ENCODE measurements at places on chromosomes 3 and 15.
A peak's percentile ranks its signal among the peaks of the same experiment; 100 is the strongest.

- DNase-seq = no peak
Observed at GRCh38 chr15:75069301-75069925, 46.0 kb downstream of the PPCDC start.

DNA sequence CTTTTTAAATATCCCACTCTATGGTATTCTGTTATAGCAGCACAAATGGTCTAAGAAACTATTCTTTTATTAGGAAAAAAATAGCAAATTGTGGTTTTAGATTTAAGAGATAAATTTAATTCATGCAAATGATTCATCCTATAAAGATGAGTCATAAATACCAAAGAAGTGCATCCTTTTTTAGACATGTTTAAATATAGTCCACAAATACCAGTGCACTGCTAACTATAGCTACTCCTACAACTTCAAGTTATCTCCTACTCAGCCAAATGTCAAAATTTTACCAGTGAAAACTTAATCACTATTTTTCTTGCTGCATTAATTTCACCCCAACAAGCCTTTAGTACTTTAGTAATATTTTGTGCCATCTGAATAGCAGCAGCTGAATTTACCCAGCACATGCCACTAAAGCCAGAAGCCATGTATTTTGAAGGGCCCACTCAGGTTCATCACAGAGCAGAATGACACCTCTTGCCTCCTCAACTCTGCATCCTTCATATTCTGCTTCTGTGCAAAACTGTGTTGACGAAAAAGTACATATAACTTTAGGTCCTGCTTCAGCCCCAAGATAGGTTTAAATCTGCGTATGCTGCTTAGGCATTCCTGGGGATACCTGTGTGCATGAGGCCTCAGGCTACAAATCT, 24.9 kb downstream of the CX3CR1 start:
- DNase-seq = peak; percentile 76

- no peak for DNase-seq
Observed at GRCh38 chr3:187025254-187025655, 94.9 kb downstream of the ST6GAL1 start.

DNA sequence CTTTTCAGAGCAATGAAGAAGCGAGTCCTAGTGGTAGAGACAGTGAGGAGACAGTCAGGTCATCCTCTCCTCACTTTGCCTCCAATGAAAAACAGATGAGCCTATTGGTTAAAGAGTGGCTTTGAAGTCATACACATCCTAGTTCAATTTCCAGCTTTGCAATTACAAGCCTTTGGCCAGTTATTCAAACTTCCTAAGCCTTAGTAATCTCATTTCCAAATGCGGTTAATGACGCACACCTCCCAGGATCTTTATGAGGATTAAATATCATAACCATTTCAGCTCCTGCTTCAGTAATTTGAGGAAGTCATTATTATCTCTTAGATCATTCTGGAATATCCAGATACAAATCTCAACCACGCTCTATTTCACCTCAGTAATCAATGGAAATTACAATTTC, 10.0 kb upstream of the ST6GAL1 start:
- DNase-seq = peak; percentile 20

DNA sequence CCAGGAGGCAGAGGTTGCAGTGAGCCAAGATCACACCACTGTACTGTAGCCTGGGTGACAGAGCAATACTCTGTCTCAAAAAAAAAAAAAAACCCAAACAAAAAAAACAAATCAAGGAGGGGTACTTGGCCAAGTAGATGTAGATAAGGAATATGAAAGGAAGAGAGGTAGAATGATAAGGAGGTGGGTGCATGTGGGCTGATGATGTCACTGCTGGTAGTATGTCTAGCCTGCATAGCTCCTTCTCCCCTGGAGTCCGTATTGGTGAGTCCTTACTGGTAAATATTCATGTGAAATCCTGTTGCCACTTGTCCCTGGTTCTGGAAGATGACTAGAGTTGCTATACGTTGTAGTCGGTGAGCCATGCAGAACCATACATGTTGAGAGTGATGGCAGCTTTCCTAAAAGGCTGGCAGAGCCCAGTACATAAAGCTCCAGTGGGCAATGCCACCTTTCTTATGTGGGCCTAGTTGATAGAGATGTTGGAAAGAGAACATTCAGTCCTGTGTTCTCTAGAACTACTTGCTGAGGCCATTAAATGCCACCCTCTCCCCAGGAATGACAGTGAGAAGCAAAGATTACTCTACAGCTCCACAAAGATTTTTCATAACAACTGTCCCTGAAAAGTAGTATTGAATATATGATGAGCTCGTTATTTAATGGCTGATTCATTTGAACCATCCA, 11.0 kb downstream of the KAT2B start:
- DNase-seq = no peak

DNA sequence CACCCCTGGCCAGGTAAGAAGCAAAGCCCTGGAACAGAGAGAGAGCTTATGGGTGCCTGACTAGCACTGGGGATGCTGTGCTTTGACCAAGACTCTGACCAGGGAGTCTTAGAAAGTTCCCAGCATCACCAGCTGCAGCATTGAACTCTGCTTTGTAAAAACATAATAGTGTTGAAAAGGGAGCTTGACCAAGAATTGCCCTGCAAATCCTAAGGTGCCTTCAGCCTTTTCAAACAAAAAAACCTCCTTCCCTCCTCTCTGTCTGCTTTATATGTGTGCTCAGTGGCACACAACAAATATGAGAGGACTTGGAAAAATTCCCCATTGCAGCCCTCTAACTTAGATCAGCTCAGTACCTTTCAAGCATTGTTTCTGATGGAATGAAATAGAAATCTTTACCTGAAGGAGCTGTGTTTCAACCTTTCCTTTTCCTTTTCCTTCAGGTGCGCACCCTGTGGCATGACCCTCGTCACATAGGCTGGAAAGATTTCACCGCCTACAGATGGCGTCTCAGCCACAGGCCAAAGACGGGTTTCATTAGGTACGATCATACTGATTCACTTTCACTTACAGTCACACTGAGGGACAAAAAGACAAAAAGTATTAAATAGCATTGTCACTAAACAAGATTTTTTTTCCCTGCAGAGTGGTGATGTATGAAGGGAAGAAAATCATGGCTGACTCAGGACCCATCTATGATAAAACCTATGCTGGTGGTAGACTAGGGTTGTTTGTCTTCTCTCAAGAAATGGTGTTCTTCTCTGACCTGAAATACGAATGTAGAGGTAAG, 13.0 kb downstream of the THBS1 start:
- DNase-seq = no peak

DNA sequence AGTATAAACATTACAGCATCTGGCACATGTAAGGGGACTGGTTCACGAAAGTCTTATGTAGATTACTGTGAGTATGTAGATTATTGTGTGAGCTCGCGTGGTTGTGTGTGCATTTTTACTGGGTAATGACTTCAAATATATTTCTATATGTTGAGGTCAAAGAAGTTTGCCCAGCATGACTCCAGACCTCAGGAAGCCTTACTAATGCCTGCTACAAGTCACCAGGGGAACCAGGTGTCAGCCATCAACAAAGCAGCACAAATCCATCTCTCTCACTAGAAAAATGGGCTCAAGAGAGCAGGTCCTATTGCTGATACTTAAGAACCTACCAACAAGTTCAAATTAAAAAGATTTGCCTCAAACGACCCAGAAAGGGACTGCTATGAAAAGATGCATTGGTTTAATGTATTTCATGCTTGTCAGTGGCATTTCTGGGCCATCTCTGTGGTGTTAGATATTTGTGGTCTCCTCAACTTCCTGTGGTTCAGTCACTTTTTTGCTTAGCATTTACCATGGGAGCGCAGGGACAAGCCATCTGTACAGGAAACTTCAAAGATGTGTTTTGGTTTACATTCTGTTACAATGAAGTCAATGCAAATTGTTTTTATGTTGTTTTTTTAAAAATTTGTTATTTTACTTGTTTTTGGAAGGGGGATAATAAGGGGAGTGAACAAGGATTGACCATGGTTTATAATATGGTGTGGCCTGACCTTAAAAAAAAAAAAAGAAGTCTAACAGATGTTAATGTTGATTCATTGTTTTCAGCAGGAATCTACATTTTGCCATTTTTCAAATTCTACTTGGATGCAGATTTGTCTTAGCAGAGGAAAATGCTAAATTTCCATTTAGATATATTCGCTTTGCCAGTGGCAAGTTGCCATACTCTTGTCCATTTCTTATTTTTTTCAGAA, 172.1 kb upstream of the ADAMTS9 start:
- DNase-seq = no peak

DNA sequence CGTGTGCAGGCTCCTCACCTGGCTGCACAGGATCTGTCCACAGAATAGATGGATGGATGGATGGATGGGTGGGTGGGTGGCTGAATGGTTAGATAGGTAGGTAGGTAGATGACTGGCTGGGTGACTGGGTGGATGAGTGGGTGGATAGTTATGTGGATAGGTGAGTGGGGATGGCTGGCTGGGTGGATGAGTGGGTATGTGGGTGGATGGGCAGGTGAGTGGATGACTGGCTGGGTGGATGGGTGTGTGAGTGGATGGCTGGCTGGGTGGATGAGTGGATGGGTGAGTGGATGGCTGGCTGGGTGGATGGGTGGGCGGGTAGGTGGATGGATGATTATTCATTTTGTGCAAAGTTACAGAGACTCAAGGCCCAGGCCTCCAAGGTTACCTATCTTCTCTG, 172.9 kb upstream of the CTDSPL start:
- DNase-seq = no peak

- DNase-seq = no peak
Observed at GRCh38 chr3:142239421-142239820, 14.0 kb upstream of the GK5 start.

DNA sequence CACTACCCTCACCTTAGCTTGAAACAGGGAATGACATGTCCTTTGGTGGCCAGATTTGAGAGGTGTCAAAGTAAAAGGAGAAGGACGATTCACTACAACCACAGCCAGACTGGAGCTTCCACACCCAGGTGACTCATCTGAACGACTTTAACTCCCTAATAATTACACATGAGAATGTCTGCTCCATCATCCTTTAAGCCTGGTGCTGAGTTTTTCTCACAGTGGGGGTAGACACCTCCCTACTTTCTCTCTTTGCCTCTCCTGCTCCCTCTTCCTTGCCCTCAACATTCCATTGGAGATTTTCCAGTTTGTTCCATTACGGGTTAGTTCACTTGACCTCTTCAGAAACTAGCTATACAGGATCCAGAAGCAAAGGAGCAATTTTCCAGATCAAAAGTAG, 154.3 kb upstream of the BHLHE40 start:
- peak; percentile 84 for DNase-seq

DNA sequence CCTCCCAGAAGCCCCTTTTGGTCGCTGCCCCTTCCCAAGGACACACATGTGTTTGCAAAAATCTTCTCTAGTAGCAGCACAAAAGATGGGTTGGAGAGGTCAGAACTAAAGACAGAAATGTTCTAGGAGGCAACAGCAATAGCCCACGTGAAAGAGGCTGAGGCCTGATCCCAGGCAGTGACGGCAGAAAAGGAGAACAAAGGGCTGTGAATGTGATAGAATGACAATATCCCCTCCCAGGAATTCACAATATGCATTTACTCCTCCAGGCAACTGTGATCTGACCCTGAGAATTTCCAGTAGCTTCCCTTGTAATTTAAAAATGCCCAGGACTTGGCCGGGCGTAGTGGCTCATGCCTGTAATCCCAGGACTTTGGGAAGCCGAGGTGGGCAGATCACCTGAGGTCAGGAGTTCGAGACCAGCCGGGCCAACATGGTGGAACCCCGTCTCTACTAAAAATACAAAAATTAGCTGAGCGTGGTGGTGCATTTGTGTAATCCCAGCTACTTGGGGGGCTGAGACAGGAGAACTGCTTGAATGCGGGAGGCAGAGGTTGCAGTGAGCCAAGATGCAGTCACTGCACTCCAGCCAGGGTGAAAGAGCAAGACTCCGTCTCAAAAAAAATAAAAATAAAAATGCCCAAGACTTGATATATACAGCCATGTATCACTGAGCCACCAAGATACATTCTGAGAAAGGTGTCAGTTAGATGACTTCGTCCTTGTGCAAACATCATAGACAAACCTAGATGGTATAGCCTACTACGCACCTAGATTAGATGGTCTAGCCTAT, 43.6 kb upstream of the PIAS1 start:
- DNase-seq = no peak

- peak; percentile 48 for DNase-seq
Observed at GRCh38 chr3:195001961-195002861, 268.7 kb downstream of the XXYLT1 start.

GRCh38 chr15:31461911-31462480, 135.4 kb downstream of the KLF13 start:
- DNase-seq = no peak

- DNase-seq = no peak
Observed at GRCh38 chr3:10352146-10352911, 31.4 kb upstream of the SEC13 start.

- DNase-seq = no peak
Observed at GRCh38 chr3:124461838-124462632, 268.2 kb upstream of the UMPS start.

- peak; percentile 41 for DNase-seq
Observed at GRCh38 chr15:90594301-90594738, 64.6 kb downstream of the CRTC3 start.

GRCh38 chr3:58948018-58948417, 101.8 kb downstream of the CFAP20DC start:
- no peak for DNase-seq

- DNase-seq = no peak
Observed at GRCh38 chr3:141129541-141130011, 78.4 kb downstream of the SPSB4 start.

- DNase-seq = peak; percentile 25
Observed at GRCh38 chr15:65192016-65192415, 6.9 kb upstream of the CLPX start.

- DNase-seq = no peak
Observed at GRCh38 chr3:55090291-55090690, 162.4 kb upstream of the LRTM1 start.

- DNase-seq = no peak
Observed at GRCh38 chr3:13415997-13416793, 3.9 kb downstream of the NUP210 start.
